ENCODE measurements at places on chromosomes 4 and X.

DNA sequence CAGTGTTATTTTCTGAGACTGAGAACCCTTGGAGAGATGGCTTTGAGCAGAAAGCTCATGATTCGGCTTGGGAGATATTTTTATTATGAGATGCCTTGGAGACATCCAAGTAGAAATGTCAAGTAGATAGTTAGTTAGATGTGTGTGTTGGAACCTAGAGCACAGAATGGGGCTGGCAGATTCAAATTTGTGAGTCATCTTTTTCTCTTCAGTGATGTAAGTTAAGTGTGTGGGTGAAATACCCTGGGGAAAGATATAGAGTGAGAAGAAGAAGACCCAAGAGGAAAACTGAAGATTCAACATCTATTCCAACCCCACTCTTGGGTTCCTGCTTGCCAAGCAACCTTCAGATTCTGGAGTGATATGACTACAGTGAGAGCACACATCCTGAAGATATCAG is 580.8 kb upstream of the AMOT start:
- DNase-seq: no peak

- DNase-seq: no peak
Observed at GRCh38 chr4:899556-899906, 32.6 kb downstream of the GAK start.

GRCh38 chrX:9486786-9487387 is 22.0 kb downstream of the TBL1X start:
- no peak for DNase-seq

- DNase-seq: no peak
Observed at GRCh38 chr4:168188754-168189153, 96.4 kb downstream of the ANXA10 start.

GRCh38 chrX:128800138-128800537 is 723.2 kb downstream of the SMARCA1 start:
- no peak for DNase-seq

DNA sequence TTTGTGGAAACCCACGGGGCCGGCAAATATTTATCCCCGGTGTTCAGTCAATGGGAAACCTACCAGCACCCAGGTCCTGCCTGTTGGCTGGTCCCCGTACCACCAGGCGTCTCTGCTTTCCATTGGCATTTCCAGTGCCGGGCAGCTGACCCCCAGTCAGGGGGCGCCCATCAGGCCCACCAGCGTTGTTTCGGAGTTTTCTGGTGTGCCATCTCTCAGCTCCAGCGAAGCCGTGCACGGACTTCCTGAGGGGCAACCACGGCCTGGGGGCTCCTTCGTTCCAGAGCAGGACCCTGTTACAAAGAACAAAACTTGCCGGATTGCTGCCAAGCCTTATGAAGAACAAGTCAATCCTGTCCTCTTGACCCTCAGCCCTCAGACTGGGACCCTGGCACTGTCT is 32.7 kb downstream of the BCORL1 start:
- no peak for DNase-seq

DNA sequence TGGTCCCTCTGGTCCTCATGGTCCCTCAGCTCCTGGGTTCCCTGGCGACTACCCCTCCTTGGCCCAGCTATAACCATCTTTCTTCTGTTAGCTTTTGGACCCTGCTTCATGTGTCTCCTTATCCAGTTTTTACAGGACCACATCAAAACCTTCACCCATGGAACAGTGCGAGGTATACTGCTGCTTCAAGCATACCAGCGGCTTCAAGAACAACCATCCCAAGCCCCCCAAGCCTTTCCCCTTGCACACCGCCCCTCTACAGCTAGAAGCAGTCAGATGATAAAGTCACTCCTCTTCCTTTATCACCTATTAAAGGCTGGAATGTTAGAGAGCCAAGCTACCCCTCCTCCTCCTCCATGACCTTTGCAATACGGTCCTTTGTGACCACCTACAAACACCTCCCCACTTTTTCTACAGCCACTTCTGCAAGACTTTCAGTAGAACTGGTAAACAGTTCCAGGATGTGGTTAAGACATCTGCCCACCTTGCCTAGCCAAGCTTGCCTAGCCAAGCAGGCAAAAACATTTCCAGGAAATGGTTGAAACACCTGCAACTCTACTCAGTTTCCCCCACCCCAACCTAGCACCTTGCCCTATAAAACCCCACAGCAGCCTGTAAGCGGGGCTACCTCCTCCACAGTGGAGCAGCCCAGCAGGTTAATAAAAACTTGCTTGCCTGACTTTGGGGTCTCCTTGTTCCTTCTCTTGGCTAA is 125.7 kb downstream of the ZC4H2 start:
- no peak for DNase-seq

DNA sequence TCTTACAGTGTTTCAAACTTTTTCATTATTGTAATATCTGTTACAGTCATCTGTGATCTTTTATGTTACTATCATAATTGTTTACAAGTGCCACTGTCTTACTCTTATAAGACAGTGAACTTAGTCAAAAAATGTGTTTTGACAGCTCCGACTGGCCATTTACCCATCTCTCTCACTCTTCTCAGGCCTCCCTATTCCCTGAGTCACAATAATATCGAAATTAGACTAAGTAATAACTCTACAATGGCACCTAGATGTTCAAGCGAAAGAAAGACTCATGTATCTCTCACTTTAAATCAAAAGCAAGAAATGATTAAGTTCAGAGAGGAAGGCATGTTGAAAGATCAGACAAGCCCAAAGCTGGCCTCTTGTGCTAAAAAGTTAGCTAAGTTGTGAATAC is 184.2 kb downstream of the CDS1 start:
- no peak for DNase-seq

DNA sequence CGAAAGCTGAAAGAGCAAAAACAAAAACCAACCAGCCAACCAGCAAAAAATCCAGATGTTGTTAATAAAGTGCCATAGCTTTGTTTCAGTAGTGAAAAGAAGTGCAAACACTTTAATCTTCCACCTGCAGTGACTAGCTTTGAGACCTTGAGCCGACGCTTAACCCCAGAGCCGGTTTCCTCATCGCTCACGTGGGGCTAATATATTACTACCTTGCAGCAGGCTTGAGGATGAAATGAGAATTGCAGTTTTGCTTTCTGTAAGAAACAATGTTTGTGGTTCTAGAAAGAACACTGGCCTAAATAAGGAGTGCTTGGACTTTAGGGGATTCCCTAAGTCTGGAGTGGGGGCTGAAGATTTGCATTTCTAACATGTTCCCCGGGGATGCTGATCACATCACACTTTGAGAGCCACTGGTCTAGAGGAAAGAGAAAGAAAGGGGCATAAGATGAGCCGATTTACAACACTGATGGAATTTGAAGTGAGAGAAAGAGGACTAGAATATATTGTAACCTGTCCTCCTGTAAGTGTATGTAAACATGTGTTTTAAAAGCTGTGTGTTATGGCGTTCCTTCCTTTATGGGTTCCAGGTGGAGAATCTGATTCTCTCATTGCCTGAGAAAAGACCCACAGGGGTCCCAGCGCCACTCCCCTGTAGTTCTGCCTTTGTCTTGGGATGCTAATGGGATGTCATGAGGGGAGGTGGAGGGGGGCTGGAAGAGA is 1.4 kb downstream of the FGF2 start:
- no peak for DNase-seq

Data from activated T-helper 2 cell treated with anti-CD3 and anti-CD28 coated beads, Interferon-gamma antibody, Interleukin-2, Interleukin-4, amounts not matched to agents 10 μg/mL and 5 μg/mL and 100 μg/mL, durations not matched to agents 14 hours and 24 hours and 36 hours (primary cell).